ENCODE measurements at places on chromosomes 13 and 19.

DNA sequence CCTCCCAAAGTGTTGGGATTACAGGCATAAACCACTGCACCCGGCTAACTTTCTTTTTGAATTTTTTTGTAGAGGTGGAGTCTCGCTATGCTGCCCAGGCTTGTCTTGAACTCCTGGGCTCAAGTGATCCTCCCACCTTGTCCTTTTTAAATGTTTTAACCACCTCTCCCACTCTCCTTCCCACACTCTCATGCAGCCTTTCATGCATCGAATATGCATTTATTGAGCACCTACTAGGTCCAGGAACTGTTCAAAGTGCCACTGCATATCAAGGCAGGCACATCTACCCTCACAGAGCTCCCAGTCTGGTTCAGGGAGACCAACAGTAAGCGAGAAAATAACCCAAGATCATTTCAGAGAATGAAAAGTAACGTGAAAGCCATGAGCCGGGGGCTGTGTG is 1.2 kb downstream of the TICAM1 start:
- DNase-seq, result no peak

GRCh38 chr13:71685072-71685471 is 181.9 kb downstream of the DACH1 start:
- DNase-seq, result no peak

DNA sequence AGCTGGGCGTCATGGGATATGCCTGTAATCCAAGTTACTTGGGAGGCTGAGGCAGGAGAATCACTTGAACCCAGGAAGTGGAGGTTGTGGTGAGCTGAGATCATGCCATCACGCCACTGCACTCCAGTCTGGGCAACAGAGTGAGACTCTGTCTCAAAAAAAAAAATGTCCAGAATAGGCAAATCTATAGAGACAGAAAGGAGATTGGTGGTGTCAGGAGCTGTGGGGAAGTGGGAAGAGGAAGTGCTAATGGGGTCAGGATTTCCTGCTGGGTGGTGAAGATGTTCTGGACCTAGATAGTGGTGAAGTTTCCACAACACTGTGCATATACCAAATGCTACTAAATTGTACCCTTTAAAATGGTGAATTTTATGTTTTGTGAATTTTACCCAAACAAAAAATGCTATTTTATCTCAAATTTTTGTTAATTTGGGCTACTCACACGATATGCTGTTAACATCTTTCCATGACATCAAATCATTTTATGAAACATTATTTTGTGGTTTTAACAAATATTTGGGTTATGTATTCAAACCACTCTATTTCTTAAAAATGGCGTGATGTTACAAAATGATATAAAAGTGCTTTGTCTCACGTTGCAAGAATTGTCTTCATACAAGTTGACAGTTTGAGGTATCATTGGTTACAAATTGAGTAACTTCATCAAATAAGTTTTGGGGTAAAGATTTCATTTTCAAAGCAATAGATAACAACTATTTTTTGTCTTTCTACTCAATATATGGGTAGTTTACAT is 7.4 kb upstream of the CYP4F3 start:
- DNase-seq, result no peak

GRCh38 chr13:50526661-50527071 is 316.8 kb downstream of the DLEU7 start:
- DNase-seq, result no peak

- DNase-seq, result no peak
Measured at GRCh38 chr13:20231839-20232555, at the start of gene GJB6. Gene GJB6, minus strand, starts transcription at chr13:20232319. Its CDS starts 8,839 bp downstream, at chr13:20223480.

DNA sequence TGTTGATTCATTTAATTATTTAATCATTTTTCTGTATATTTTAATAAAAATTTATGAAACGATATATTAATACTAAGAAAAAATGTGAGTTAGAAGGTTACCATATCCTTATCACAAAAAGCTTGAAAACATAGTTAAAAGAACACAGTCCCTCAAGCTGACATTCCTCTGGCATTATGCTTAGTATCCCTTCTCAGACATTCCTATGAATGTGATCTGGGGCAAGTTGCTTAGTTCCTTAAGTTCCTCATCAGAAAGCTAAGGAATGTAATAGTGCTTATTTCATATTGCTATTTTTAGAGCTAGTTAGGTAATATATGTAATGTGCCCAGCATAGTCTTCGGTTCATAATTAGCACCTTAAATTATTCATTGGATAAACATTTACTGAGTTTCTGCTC is 122.8 kb downstream of the MTUS2 start:
- no peak for DNase-seq

DNA sequence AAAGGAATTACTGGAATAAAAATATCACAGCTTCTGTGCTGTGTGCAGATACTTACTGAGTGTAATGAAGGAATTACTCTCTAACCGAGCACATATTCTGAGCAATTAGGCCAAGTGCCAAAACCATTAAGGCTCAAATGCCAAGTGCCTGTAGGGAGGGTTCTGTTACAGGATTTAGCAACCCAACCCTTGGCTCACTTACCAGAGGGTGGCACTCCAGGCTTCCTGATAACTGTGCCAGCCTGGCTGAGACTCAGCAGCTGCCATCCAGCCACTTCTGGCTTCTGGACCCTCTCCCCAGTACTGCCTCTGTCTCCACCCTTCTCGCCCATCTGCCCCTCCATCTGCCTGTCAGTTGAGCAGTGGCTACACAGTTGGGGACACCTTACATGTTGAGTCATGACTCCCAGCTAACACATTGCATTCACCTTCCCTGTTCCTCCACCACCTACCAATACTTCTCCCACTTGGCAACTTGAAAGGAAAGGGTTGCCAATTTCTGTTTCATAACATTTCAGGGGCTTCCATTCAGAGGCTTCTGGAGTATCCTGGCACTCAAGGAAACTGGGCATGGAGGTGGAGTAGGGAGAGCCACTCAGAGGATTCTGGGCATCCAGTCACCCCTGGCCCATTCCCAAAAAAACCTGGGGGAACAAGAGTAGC is 110.5 kb downstream of the COG6 start:
- no peak for DNase-seq

- no peak for DNase-seq
Measured at GRCh38 chr13:80475718-80476117, 134.8 kb upstream of the SPRY2 start.

DNA sequence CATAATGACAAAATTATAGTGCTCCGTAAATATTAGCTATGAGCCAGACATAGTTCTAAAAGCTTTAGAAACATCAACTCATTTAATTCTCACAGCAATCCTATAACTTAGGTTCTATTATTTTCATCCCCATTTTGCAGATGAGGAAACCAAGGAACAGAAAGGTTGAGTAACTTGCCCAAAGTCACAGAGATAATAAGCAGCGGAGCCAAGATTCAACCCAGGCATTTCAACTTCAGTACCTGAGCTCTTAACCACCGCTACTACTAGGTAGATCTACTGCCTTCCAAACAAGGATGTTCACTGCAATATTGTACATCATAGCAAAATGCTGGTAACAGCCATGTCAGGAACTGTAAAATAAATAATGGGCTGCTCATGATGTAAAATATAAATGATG is 39.9 kb downstream of the ELF1 start:
- DNase-seq, result no peak

DNA sequence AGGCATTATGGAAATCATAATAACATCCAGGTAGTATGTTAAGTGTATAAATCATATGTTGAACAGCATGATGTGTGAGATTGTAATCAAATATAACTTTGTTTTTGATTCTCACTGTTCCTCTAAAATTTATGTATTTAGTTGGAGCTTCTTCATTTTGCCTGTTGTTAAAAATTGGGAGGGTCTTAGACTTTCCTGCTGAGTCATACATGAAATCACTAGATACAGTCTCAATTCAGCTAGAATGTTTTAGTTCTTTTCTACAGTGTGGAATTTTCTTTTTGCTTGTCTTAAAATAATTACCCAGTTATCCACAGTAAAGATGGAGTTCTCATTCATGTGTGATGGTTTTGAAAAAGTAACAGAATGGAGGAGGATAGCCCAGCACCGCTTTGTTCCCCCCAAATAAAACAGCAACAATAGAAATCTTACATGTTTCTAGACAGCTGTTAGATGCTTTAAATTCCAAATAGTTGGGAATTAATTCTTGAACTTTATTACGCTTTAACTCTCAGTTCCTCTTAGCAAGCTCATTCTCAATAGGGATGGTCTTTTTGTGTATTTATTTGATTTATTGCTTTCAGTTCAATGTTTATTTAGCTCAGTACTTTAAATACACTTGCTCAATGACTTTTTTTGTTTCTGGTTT is 109.5 kb downstream of the PDS5B start:
- DNase-seq, result no peak

DNA sequence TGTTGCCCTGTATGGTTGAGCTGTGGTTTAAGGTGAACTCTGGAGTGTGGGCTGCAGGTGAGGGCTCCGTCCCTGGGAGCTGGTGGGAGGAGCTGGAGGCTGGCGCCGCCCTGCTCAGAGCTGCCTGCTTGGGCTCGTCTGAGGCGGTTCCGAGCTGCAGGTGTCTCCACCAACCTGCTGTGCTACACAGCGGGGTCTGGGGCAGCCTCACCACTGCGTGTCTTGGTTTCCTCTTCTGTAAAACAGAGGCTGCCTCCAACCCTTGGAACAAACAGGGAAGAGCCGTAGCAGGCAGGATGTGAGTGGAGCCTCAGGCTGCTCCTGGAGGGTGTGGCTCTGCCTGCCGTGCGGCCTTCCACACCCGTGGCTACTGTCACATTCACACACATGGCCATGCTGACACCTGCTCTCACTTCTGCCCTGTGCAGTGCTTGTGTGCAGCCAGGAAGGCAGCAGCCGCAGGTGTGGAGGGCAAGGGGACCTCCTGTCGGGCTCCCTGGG is 21.4 kb downstream of the NAXD start:
- no peak for DNase-seq

- no peak for DNase-seq
Measured at GRCh38 chr19:19106056-19106551, 32.2 kb downstream of the TMEM161A start.

DNA sequence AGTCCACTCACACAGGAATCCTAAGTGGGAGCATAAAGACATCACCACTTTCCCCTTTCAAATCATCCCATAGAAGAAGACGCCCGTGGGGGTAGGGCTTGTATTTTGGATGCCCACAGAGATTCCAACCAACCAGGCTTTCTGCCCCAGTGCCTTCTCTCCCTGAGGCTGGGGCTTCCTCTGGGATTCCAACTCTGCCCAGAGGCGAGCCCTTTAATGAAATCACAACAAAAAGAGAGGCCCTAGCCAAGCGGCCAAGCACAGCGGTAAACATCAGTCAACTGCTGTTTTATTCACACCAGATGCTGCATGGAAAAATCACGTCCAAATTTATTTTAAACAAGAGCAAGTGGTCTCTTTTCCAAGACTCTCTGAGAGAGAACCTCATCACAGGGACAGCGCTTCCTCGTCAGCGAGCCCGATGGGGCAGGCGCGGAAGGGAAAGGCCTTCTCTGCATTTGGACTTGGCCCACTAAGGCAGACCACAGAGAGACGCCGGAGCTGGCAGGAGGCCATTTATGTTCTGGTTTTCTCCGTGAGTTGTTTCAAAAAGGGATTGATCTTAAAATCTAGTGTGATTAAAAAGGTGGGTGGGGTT is 31.5 kb downstream of the ADPRHL1 start:
- DNase-seq, result no peak

DNA sequence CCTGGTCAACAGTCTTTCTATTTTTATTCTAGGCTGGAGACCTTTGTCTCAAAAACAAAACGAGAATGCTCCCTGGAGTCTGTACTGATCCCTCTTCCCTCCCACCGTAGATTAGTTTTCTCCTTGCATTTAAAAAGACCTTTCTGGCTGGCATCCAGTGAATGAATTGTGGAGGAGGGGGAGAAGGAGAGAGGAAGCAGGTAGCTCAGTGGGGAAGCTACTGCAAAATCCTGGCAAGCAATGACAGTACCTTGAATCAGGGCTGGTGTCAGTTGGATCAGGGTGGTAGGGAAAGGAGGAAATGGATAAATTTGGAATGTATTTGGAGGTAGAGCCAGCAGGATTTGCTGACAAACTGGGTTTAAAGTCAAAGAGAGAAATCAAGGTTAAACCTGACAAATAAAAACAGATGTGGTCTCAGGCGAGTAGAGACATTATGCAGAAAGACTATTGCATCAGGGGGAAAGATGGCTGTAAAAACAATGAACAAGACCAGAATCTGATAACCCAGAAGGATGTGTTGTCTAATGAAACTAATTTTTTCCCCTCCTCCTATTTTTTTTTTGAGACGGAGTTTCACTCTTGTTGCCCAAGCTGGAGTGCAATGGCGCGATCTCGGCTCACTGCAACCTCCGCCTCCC is 3.5 kb upstream of the CYP2S1 start:
- no peak for DNase-seq

DNA sequence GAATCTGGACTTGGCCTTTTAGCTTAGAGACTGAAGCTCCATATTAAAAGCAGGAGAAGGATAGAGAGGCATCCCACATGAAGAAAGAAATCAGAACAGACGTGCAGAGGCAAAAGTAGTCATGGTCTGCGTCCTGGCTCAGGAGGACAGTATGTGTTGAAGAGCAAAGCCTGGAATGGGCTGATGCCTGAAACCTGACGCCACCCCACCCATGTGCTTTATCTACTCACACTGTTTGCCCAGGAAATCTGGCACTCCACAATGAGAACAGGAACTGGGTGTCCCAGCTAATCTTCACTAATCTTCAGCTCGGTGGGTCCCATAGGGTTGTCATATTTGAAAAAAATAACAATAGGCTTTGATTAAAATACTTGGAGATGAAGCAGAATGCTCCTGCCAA is 549.0 kb upstream of the GPC6 start:
- DNase-seq, result no peak

GRCh38 chr19:57599761-57600383 is at the start of gene ZNF530:
Gene ZNF530, plus strand, starts transcription at chr19:57599885. Its CDS starts 4,461 bp downstream, at chr19:57604346.
- peak; percentile 63 for DNase-seq

DNA sequence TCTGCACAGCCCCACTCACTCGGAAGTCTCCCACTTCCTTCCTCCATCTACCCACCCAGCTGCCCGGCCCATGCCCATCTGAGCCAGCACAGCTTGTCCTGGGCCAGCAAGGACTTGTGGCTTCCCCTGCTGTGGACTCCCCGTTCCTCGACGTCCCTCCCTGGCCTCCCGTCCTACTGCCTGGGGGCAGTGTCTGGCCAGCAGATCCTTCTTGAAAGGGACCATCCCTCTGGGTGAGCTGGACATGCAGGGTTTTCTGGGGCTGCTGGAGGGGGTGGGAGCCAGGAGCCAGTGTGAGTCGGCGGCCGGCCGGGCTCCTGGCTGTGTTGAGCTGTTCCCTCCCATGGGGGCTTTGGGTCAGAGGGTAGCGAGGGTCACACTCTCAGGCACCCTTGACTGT is 26.7 kb downstream of the CRTC1 start:
- DNase-seq, result no peak

DNA sequence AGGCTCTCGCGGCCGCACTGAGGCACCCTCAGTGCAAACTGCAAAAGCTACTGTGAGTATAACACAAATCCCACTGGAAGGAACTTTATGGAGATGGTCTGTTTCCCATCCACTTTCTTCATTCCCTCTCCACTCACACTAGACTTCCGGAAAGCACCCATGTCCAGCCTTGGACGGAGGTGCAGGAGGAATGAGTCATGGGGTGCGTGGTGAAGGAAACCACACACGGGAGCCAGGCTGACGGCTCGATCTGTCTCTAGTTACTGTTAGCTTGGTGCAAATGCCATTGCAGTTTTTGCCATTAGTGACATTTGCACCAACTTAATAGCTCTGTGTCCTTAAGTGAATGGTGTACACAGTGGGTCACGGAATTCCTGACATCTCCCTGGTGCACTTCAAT is 14.6 kb downstream of the NLRP8 start:
- DNase-seq, result no peak
